NCI-H1930 (cell line): ENCODE measurements at places on chromosomes 2 and 18.

GRCh38 chr18:52313213-52313612, 26.8 kb upstream of the DCC start:
- DNase-seq, result no peak

DNA sequence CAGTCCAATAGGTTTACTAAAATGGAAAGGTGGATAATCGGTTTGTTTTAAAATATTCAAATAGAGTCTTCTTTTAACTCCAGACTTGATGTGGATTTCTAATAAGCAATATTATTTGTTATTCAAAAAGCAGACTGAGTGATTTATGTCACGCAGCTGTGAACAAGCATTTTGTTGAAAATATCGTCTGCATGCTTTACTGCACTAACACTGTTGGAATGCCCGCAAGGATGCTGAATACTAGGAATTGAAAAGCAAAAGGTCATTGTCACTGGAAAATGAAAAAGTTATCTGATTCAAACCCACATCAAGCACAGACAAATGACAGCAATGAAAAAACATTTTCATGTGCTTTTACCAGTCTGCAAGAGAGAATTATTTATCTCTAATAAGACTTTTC, 31.1 kb downstream of the CHN1 start:
- no peak for DNase-seq

DNA sequence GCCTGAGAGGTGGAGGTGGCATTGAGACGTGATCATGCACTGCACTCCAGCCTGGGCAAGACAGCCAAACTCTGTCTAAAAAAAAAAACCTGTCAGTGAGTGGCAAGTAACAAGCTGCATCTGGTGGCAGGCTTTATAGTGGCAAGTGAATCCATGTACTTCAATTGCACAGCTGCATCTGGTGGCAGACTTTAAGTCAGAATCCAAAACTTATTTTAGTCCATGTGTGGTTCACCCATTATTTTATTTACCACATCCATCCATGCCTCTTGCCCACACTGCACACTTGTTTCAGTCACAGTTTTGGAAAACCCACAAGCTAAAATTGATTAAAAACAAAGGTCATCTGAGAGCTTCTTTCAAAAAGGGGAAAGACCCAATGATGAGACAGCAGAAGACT, 1636.4 kb upstream of the NXPH2 start:
- DNase-seq, result no peak

DNA sequence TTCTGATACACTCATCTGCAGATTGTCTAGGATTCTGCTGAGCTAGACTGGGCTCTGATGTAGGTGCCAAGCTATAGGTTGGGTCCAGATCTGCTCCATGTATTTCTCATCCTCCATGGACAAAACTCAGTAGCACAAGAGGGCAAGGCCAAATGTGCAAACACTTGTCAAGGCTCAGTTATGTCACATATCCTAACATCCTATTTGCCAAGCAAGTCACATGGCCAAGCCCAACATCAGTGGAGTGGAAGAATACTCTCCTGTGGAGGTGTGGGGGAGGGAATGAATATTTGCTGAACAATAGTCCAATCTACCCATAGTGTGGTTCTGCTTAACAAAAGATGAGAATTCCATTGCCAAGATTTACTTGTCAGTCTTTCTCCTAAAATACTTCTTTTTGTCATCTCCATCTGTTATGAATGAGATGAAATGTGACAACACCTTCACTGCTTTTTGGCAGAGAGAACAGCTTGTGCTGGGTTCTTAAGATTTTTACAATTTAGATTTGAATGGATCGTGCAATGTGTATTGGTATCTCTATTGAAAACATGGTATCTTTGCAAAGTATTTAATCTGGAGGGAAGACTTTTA, 89.9 kb downstream of the OXER1 start:
- no peak for DNase-seq

- DNase-seq, result no peak
Measured at GRCh38 chr2:166341426-166341825, 34.3 kb downstream of the SCN9A start.

DNA sequence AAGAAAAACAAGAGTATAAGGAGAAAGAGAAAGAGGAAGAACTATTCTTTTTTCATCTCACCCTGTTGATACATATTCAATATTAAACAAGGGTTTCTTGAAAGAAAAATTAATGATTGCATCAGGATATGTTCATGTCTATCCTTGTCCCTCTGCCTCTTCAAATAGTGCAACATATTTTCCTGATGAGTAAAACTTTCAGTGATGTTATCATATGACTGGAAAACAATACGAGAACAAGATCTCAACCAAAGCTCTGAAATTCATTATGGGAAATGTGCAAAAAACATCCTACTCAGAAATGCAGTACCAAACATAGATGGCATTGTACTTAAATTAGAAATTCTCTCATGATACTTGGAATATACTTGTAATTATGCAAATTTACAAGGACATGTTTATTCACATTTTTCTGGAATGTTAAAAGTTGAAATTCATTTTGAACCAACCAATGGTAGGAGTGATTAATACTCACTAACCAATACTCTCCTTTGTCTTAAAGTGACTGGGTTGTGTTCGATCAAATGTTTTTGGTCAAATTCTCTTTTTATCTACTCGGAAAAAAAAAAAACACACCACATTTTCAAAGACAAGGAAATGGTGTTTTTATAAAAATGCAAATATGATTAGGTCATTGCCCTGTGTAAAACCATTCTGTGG, 148.9 kb upstream of the GULP1 start:
- DNase-seq, result no peak

- no peak for DNase-seq
Measured at GRCh38 chr2:193894081-193894480, 1699.3 kb upstream of the TMEFF2 start.

GRCh38 chr2:47499621-47500309, 96.8 kb downstream of the MSH2 start:
- DNase-seq, result no peak

DNA sequence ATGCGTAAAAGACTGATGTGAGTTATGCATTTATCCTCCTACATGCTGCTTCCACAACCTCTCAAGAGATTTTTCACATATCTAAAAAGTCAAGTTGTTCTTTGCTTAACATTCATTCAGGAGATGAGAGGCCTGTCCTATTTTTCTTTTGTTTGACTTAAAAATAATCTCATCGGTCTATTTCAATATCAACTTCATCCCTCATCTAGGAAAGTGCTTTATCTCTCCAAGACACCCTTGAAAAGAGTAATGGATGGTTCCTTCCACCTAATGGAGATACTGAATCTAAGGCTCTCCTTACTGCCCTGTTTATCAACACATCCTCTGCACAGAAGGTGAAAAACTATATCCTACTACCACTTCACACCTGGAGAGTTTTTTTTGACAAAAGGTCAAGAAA, 2.4 kb downstream of the NFE2L2 start:
- no peak for DNase-seq

- no peak for DNase-seq
Measured at GRCh38 chr18:3605954-3606443, 156.0 kb downstream of the TGIF1 start.

DNA sequence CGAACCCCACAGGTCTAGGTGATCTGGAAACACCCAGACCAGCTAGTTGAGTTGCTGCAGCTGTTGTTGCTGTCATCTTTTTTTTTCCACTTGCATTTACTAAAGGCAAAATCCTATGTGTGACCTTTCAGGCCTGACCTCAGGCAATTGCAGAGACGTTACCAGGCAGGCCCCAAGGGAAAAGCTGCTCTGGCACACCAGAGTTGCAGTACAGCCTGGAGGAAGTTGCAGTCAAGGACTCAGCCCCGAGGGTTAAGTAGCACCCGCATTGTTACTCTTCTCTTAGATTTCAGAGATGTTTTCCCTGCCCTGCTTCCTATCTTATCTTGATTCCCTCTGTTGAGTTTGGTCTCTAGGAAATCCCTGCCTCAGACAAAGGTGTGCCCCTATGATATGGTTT, 45.2 kb upstream of the SMAD2 start:
- no peak for DNase-seq

DNA sequence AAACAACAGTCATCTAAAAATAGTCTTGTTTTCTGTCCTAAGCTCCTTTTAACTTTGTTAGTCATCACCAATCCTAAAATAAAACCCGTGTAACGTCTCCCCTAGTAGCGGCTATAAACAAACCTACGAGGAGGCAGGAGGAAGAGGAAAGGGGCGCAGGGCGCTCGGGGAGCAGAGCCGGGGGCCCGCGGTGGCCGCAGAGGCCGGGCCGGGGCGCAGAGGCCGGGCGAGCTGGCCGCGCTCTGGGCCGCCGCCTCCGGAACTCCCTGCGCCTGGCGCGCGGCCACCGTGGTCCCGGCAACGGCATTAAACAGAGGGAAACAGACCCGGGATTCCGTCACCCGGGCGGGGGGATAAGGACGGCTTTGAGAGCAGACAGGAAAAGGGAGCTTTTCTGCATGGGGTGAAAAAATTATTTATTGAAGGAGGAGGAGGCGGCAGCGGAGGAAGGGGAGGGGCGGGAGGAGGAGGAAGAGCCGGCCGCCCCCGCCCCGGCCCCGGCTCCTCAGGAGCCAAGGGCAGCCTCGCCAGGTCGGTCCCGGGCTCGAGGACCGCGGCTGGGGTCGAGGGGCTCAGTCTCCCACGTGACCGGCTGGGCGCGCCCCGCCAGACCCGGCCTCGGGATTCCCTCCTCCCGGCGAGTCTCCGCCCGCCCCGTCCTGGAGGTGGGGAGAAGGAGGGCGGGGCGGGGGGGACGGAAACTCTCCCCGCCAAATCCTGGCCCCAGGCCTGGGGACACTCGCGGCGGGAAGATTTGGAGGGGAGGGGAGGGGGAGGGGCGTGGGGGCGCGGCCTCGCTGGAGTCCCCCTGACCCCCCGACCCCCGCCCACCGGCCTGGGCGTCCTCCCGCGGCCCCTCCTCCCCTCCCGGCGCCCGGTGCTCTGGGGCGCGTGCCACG, 1.8 kb upstream of the NFATC1 start:
- DNase-seq, result peak; percentile 36

DNA sequence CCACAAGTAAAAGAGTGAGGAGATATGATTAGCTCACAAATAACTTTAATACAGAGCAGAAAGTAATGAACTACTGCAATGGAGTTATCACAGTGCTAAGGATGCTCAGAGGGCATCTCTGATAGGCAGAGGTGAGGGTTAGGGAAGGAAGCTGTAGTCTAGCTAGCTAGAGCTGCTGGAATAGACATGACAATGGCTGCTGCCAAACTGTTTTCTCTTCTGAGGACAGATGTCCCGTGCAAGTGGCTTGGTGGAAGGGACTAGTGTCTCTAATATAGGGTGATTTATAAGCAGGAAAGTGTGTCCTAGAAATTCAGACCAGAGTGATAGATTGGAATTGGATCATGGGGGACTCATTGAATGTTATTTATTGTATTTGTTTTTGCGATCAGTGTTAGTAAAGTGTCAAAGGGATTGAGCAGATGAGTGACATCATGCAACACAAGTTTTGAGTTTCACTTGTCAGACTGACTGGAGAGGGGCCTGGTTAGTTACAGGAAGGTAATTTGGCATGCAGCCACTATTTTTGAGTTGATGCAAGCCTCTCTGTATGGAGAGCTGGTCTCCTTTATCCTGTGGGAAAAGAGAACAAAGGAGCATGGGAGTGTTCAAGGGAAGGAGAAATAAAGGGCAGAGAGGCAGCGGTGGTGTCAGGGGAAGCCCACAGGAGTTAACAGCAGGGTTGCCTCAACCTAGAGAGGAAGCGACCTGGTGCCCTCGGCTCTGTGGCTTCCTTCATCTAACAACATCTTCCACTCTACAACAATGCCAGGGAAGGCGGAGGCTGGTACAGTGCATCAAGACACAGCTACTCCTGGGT, 1.9 kb downstream of the CTLA4 start:
- no peak for DNase-seq

- no peak for DNase-seq
Measured at GRCh38 chr2:203706403-203706802, at the start of gene CD28. TSS of gene CD28 (plus strand) at chr2:203706639. CDS start at chr2:203706697, 58 bp downstream.

DNA sequence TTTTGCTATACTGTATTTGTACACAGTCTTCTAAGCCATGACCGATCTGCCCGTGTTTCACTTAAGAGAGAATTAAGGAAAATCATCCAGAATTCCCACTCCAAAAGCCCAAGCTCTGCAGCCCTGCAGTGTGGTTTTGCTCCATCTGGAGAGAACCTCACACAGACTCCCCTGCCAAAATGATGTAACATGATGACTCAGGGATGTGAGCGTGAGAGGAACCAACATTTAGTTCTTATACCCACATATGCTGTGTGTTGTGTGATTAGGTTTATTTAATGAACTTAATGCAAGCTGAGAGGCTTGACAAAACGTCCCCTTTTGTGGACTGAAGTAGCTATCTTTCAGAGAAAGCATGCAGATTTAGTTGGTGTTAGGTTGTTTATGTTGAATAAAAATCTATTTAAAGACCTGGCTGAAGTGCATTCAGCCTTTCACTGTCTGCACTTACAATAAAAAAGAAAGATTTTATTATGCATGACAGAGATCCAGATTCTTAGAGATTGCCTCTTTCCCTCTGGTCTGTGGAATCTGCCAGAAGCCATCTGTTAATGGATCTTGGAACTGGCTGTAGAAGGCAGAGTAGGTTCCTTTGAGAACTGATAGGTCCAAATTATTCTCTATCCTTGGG, 6.3 kb downstream of the RAB12 start:
- no peak for DNase-seq

DNA sequence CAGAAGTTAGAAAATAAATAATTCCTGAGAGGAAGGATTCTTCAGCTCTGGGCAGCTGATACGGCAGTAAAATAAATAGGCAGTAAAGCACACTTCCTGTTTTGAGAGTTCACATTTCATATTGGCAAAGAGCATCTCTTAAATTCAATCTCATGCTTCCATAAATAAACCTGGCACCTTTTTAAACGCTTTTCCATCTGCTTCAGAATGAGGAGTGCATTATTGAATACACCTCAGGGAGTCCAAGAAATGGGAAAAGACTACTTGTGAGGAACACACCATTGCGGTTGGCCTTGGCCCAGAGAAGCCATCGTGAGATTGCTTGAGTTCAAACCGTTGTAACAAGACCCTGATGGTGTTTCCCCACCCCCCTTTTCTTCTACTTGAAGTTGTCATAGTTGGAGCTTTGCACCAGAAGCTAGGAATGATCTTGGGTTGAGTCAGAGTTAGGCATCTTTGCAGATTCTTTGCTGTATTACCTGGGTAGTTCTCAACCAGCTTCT, 123.9 kb downstream of the RDH14 start:
- DNase-seq, result no peak

GRCh38 chr2:855177-855576, 95.5 kb upstream of the SNTG2 start:
- DNase-seq, result no peak

DNA sequence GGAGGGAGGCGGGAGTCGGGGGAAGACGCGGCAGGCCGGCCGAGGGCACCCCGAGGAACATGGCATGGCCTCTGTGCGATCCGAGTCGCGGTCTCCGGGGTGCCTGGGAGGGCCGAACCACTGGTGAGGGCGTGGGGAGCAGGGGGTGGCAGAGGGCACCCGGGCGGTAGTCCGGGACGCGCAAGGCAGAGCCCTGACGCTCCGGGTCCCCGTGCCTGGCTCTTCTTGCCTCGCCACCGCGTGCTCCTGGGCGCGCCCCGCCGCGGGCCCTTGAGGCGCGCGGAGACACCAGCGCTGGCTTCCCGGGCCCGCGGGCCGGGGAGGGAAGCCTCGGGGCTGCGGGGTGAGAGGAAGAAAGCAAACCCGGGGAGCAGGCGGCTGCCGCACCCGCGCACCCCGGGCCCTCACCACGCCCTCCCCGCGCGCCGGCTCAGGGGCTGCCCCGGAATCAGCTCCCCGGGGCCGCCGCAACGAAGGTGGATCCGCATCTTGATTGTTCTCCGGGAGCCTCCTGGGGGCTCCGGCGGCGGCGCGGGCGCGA, 4.3 kb downstream of the SOX11 start:
- DNase-seq, result no peak
